Nucleus accumbens (tissue), 56 donors: ENCODE measurements at places on chromosomes 7 and 10.

GRCh38 chr10:131259535-131259934 lies 52.0 kb downstream of the TCERG1L start:
- no peak for DNase-seq

- no peak for DNase-seq
Measured at GRCh38 chr7:158416283-158416933, 171.2 kb downstream of the PTPRN2 start.

GRCh38 chr7:70812511-70812910 lies 319.4 kb upstream of the GALNT17 start:
- no peak for DNase-seq

GRCh38 chr10:85510682-85511081 lies 855.9 kb downstream of the GRID1 start:
- DNase-seq, result peak; percentile 17

- DNase-seq, result no peak
Measured at GRCh38 chr7:159010937-159011721, 133.5 kb downstream of the VIPR2 start.
